ENCODE measurements at places on chromosomes 2 and 18. TPM values are rescaled to one million over a fixed set of nuclear protein-coding genes. Genes with fewer than 3 reads are reported as not detected.

Gene ZNF804A
- not detected for total RNA-seq

Gene TBR1
- 0.04 TPM for total RNA-seq

Gene SERPINB8
- total RNA-seq, result 7.8 TPM

Gene SCG2
- total RNA-seq, result not detected

Gene VAPA
- 201 TPM for total RNA-seq

Gene BOD1L2
- not detected for total RNA-seq

Gene NAT8
- not detected for total RNA-seq

Gene ARHGAP15
- total RNA-seq, result 103 TPM

Gene SP110
- total RNA-seq, result 61.0 TPM

Gene AFF3
- 5.2 TPM for total RNA-seq

Gene QPCT
- 1.5 TPM for total RNA-seq

Gene LDLRAD4
- total RNA-seq, result 59.2 TPM

Gene STPG4
- 0.55 TPM for total RNA-seq

Gene GALR1
- not detected for total RNA-seq

Gene SERPINB4
- not detected for total RNA-seq

Gene IL1A
- 0.49 TPM for total RNA-seq

Gene ZEB2
- 4.1 TPM for total RNA-seq

Gene INHA
- total RNA-seq, result 0.23 TPM

Gene APLF
- total RNA-seq, result 2.6 TPM

Gene ARHGAP28
- total RNA-seq, result not detected

Gene C18orf63
- total RNA-seq, result not detected

Gene LRATD1
- total RNA-seq, result not detected

Gene CENPA
- 38.1 TPM for total RNA-seq

Gene PKDCC
- total RNA-seq, result not detected

Gene LYPD1
- not detected for total RNA-seq

Gene CHRNG
- total RNA-seq, result not detected

Gene CLEC4F
- 3.7 TPM for total RNA-seq

Gene ANKRD30BL
- total RNA-seq, result not detected

Gene IKZF2
- 8.9 TPM for total RNA-seq

Data from activated naive CD4-positive, alpha-beta T cell treated with anti-CD3 and anti-CD28 coated beads, Interleukin-2, amount 50 U/mL, for 72 hours (primary cell).